Immature natural killer cell (primary cell): ENCODE measurements at places on chromosomes 1 and 21. TPM values are rescaled to one million over a fixed set of nuclear protein-coding genes. Genes with fewer than 3 reads are reported as not detected.

- no peak overlapping the region for H3K27ac ChIP-seq
- no peaks in the 10 kb centered on the region for H3K4me1 ChIP-seq
- no peak for DNase-seq
- no peaks in the 10 kb centered on the region for H3K36me3 ChIP-seq
Measured at GRCh38 chr1:247576514-247576913, 11.6 kb upstream of the OR2G2 start.

DNA sequence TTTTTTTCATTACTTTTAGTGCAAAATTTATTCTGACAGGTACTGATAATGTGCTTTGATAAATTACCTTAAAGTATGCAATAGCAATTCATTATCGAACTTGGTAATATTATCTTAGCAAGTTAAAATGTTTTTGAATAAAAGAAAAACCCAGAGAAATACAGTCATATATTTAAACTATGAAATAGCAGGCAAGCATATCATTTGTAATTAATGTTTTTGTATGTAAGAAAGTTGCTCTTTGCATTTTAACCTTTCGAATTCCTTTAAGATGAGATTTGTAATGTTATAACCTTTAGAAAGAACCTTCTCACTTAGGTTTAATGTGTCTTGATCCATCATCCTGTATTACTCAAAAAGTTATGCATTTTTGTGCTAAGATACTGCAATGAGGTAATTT, 585.6 kb downstream of the PTBP2 start:
- H3K27ac ChIP-seq: no peak overlapping the region
- peaks cover 37% of the 10 kb centered on the region for H3K36me3 ChIP-seq
- no peak for DNase-seq
- H3K27me3 ChIP-seq: no peaks in the 10 kb centered on the region

DNA sequence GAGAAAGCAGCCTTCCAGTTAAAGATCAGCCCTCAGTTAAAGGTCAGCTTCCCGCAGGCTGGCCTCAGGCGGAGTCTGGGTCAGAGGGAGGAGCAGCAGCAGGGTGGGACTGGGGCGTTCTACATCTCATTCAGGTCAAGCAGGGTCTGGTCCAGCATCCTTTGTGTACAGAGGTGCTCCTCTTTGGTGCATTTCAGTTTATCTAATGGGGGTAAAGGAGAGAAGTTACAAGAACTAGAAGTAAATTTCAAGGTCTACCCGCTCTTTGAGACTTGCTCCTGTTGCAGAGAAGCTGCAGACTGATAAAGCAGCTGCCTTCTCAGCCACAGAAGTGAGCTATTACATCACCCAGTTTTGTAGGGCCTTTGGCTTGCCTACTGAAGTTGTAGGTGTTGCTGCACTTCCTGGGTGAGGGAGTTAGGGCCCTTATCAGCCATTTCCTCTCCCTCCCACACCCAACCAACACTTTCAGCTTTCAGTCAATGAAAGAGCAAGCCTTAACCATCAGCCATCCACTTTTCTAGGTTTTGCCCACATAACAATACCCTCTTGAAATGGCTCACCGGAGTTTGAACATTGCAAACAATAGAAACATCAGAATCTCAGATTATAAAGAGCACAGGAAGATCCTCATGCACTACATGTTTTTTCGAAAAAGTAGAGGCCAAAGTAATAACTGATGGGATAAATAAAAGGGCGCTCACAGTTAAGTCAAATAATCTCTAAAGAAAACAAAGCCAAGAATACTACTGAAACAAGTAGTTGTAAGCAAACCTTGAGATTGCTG, 2.8 kb upstream of the NUP210L start:
- peak overlapping the region; percentile 96 for H3K27ac ChIP-seq
- H3K4me1 ChIP-seq: peaks cover 59% of the 10 kb centered on the region
- peaks cover 23% of the 10 kb centered on the region for H3K36me3 ChIP-seq
- peak; percentile 73 for DNase-seq
- H3K4me3 ChIP-seq: peak overlapping the region; percentile 82

- H3K27ac ChIP-seq: no peak overlapping the region
- H3K27me3 ChIP-seq: peaks cover 3% of the 10 kb centered on the region
- peaks cover 10% of the 10 kb centered on the region for H3K4me1 ChIP-seq
- no peaks in the 10 kb centered on the region for H3K36me3 ChIP-seq
Measured at GRCh38 chr1:206748348-206749030, 22.1 kb upstream of the IL19 start.

DNA sequence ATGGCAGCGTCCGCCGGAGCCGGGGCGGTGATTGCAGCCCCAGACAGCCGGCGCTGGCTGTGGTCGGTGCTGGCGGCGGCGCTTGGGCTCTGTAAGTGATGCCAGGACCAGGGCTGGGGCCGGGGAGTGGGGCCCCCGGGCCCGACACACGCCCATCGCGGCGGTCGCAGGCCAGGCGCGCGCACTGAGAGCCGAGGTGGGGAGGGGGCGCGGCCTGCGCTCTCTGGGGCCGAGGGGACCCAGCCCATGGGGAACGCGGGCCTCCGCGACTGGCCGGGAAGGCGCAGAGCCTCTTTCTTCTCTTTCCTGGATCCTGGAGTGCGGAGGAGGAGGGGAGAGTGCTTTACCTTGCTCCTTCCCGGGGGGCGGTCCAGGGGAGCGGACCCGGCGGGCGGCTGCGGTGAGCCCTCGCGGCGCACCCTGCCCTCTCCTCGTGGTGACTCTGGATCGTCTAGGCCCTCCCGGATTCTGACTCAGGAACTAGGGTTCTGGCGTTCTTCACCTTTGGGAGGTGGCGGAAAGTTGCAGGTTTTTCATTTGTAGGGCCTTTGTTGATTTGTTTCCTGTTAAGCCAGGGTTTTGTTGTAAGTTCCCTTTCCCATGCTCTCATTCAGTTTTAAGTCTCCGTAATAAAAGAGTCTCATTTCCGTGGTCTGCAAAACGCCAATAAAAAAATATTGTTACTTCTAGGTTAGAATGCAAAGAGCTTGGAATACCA, 529 bp downstream of the MPZL1 start:
- H3K4me3 ChIP-seq: peak overlapping the region; percentile 98
- DNase-seq: peak; percentile 27

Gene PCP4L1
- polyA plus RNA-seq: not detected

Gene NBPF11
- 0.45 TPM for polyA plus RNA-seq

Gene KRTAP11-1
- not detected for polyA plus RNA-seq
